ENCODE measurements at places on chromosomes 13 and 19.

DNA sequence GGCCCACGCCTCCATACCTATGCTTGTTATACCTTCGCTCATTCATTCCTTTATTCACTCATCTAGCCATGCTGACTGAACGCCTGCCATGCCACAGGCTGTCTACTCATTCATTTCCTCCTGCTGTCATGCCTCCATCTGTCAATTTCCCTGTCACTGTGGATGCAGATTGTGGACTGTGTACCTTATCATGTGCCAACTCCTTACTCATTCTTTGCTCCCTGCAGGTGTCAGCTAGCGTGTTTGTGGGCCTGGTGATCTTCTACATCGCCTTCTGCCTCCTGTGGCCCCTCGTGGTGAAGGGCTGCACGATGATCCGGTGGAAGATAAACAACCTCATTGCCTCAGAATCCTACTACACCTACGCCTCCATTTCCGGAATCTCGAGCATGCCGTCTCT lies 4.1 kb upstream of the PSMD8 start:
- DNase-seq, result no peak

- no peak for DNase-seq
These were observed 50.7 kb upstream of the DIAPH3 start for GRCh38 chr13:60214213-60215055.

- no peak for DNase-seq
These were observed 52.7 kb downstream of the KCTD12 start for GRCh38 chr13:76833441-76833954.

DNA sequence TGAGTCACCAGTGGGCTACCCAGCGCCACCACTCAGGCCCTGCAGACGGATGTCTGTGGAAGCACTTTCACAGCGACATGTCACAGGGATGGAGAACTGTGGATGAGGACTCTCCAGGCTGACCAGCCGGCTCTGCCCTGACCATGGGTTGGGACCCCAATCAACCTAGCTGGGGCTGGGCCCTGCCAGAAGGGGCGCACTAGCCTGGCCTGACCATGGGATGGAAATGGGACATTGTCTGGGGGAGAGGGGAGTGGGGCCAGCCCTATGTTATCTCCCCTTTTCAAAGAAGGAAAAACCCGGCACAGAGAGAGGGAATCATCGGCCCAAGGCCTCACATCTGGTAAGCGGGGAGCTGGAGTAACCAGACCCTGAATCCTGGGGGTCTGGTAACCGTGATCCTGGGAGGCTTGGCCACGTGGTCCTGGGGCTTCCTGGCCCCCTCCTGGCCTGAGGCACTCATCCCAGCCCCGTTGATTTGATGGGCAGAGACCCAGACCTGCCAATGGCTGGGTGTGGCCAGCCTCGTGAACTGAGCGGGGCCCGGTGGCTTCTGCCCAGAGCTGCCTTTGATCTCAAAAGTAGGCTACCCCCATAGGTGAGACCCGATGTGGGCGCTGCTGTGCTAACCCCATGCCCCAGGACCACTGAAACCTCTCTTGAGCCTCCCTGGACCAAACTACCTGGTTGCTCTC lies 11.2 kb upstream of the SLC7A10 start:
- DNase-seq, result no peak

DNA sequence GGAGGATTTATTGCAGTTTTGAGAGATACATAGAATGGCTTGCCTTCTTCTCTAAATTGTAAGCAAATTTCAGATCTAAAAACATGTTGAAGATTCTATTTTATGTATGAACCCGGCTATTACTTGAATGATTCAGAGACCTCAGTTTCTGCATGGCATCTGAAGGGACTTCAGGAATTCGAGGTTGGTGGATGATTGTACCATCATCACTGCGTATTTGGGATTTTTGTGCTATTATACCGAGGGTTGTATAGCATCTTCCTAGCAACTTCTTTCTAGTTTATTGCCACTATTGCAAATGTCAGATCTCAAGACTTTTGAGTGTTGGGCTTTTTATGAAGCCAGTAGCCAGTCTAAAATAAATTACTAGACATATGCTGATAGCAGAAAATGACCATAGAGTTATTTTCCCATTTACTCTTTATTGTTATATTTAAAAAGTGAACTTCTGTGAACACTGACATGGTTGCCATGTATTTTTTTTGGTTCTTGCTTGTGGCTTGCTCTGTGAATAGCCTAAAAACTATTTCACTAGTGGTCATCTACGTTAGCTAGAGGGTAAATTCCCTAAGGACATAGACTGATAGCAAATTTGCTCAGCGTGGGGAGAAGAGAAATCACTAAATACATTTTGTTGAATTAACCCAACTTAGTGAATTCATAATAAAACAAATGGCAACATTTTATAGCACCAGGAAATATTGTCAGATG lies 70.6 kb upstream of the KLF12 start:
- DNase-seq, result no peak

DNA sequence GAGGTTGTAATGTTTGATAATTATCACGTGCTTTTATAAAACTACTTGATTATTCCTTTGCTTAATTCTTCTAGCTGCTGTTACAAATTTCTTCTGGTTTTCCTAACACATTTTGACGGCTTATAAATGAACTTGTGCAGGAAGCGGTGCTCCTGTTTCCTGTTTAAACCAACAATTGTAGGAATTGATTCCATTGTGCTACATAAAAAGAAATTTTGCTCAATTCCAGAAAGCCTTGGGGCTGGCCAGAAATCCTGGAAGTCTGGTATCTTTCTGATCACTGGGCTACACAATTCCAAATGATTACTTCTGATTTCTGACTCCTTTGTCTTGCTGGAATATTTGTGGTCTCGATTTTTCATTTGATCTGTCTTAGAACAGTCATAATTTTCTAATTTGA lies 14.9 kb downstream of the RFC3 start:
- DNase-seq, result no peak

GRCh38 chr19:37334179-37335071 lies 36.5 kb upstream of the ZNF527 start:
- peak; percentile 91 for DNase-seq

- DNase-seq, result no peak
These were observed 210.9 kb downstream of the FGF14 start for GRCh38 chr13:102190930-102191329.

- no peak for DNase-seq
These were observed 24.4 kb downstream of the PLA2G4C start for GRCh38 chr19:48085904-48086864.

DNA sequence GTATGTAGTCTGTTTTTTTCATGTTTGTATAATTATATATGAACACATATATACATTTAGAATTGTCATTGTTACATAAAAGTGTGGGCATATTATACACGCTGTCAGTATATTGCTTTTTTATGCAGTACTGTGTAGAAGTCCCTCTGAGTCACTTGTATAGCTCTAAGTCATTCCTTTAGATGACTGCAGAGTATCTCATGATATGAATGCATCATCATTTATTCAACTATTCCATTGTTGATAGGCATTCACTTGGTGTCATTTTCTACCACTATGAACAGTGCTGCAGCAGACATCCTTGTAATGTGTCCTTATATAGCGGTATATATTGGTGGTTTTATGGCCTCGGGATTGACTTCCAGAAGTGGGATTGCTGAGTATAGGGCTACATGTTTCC lies 15.3 kb downstream of the RFXAP start:
- DNase-seq, result no peak
